Mesenteric fat pad (tissue), 1 donor: ENCODE measurements at places on chromosomes 2 and 18.

DNA sequence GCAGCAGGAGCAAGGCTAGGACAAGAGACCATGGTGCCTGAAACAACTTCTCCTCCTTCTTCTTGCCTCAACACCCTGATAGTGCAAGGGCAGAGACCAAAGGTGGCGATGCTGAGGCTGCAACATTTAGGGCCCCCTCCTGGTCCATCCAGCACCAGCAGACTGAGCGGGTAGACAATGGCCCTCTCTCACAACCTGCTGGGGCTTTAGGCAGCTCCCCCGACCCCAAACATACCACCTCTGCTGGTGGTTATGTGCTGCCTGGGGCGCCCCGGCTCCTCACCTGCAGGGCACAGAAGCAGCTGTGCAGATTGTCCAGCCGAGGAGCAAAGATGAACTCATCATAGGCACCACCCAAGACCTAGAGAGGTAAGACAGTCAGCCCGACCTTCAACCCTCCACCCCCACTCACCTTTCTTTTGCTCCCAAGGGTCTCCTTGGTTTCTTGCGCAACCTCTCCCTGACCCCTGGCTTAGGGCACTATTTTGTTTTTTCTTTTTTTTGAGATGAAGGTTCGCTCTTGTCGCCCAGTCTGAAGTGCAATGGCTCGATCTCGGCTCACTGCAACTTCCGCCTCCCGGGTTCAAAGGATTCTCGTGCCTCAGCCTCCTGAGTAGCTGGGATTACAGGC, 3.5 kb downstream of the DNPEP start:
- DNase-seq = no peak

DNA sequence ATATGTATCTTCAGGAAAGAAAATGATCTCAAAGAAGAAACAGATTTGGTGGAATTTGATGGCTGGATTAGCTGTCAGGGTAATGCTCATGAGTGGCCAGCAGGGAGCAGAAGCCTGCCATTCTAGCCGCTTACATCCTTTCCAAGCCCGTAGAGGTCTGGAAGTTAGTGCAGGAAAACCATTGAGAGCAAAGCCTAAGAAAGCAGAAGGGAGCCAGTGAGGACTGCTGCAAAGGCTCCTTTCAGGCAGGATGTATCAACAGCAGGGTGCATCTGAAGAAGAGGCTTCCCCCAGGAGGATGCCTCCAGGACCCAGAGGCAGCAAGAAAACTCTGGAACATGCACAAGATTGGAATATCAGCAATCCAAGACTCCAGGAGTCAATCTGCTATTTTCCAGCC, 22.9 kb upstream of the LBH start:
- DNase-seq = peak; percentile 51

DNA sequence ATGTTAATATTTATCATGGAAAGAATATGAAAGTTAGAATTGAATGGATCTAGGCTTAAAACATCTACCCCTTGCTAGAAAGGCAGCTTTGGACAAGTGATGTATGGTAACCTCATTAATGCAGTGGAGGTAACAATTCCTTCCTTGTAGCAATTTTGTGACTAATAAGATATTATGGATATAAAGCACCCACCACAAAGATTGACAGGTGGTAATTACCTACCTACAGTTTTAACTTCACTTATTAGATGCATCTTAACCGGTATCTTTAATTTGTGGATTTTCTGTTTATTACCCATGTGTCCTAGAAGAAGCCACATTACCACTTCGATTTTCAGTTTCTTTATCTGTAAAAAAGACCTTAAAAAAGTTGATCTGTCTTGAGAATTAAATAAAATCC, 367.0 kb downstream of the DSC3 start:
- DNase-seq = no peak

DNA sequence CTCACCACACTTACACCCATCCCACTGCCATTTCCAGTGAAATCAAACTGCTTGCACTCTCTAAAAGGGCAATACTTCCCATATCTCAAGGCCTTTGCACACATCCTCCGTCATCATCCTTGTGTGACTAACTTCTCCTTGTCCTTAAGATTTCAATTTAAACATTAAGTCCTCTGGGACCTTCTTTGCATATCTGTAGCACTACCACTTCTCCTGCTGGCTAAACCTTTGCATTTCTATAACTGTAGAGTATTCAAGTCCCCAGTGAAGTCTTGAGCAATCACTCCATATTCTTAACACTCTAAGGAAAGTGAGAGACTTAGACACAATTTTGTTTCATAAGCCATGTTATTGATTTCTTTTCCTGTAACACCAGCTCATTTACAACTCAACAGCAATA, 136.8 kb upstream of the EPHA4 start:
- no peak for DNase-seq

GRCh38 chr2:128573116-128573515, 254.4 kb upstream of the HS6ST1 start:
- DNase-seq = peak; percentile 65

- DNase-seq = no peak
These were observed 2026.1 kb upstream of the CELF4 start for GRCh38 chr18:39591649-39592048.

DNA sequence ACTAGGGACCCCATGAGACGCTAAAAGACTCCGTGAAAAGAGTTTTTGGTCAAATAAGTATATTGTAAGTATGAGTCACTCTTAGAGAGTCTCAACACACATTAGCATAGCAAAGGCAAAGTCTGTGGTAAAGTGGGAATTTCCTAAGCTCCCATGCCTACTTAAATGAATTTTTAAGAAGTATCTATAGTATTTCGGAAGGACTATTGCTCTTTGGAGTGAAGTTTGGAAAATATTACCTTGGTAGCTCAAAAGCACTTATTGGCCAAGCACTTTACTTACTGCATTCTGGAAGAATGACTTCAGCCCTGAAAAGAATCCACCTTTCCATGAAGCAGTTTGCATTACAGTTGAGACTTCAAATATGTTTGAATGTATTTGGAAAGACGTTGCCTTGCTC, 57.1 kb downstream of the CAVIN2 start:
- DNase-seq = no peak

DNA sequence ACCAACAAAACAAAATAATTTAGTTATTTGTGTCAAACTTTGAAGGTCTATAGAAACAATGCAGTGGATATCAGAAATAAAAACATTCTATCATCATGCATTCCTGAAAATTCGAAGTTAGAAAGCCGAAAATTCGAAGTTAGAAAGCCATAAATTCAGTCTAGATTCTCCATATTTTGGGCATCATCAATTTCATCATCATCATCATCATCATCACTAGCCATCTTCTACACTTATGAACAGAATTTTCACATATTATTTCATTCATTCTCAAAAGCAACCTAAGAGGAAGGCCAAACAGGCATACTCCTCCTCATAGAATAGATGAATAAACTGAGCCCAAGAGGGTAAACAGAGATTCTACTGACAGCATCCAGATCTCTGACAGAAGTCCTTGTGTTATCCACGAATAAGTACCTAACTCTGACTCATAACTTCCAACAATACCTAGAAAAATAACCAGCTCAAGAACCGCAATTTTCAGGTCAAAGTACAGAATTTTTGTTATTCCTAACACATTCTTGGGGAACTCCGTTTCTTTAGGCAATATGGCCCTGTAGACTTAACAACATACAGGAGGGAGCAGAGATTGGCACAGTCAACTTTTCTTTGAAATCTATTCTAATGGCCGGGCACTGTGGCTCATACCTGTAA, 84.7 kb downstream of the TCF4 start:
- no peak for DNase-seq

- DNase-seq = no peak
These were observed 69.2 kb downstream of the EHBP1 start for GRCh38 chr2:62774555-62775366.

GRCh38 chr2:96554293-96555145, 18.0 kb downstream of the ARID5A start:
- DNase-seq = no peak

GRCh38 chr18:68406761-68407160, 308.1 kb downstream of the TMX3 start:
- DNase-seq = no peak
